Substantia nigra (tissue), 51 donors: ENCODE measurements at places on chromosomes 6 and 20.

DNA sequence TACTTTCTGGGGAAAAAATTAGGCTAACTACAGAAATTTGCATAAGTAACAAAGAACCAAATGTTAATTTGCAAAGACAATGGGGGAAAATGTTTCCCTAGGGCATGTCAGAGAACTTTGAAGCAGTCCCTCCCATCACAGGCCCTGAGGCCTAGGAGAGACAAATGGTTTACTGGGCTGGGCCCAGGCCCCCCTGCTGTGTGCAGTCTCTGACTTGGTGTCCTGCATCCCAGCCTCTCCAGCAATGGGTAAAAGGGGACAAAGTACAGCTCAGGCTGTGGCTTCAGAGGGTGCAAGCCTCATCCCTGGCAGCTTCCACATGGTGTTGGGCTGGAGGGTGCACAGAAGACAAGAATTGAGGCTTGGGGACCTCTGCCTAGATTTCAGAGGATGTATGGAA lies 788.4 kb downstream of the FRK start:
- DNase-seq, result no peak

DNA sequence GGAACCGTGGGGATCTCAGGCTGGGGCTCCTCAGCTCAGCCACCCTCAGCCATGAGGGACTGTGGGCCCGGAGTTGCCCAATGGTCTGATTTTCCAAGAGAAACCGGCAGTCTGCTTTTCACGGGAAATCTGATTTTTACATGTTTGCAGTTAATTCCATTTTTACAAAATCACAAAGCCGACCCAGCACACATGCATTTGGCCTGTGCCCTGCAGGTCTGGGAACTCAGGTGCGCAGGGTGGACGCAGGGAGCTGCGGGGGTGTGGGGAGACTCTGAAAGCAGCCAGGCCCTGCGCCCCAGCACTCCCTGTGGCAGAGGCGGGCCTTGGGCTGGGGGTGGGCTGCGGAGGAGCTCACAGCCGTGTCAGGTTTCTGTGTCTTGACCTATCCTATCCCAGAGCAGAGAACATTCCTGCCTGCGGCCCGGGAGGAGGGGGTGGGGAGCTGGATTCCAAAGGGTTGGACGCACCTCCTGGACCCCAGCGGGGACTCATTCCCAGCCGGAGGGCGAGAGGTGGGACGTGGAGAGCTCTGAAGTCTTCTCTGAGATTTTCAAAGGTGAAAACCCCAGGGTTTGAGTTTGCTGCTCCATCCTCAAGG lies 60.6 kb downstream of the ADNP start:
- no peak for DNase-seq

DNA sequence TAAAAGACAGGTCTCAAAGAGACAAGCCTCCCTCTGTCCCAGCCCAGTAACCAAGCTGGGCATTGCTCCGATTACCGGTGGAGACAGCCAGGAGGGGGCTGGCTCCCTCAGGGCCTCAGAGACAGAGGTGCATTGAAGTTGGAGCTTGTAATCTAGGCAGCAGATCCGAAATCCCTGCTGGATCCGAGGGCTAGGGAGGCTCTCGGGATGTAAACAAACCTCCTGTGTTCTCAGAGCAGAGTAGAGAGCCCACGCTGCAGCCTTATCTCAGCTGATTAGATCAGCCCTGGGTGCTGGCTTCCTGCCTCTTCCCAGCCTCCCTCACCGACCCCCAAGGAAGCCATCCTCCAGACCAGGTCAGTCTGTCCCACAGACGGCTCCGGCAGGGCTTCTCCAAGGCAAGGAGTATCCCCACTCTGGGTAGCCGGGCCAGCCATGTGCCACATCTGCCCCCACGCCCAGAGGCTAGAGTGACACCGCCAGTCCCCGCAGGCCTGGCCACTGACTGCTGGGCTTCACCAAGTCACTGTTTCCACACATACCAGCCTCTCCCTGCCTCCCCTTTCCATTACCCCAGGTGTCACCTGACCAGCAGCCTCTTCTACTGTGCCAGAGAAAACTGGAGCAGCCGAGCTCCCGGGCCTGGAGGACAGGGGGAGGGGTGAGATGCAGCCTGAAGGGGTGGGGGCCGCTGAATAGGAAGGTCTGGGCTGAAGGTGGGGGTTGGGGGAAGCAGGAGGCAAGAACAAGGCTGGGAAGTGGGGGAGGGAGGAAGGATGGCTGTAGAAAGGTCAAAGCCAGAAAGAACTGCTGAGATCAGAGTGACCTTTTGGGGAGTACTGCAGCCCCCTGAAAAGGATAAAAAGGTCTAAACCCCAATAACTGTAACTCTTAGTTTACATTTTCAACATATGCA lies 6.0 kb downstream of the SDC4 start:
- peak; percentile 20 for DNase-seq

DNA sequence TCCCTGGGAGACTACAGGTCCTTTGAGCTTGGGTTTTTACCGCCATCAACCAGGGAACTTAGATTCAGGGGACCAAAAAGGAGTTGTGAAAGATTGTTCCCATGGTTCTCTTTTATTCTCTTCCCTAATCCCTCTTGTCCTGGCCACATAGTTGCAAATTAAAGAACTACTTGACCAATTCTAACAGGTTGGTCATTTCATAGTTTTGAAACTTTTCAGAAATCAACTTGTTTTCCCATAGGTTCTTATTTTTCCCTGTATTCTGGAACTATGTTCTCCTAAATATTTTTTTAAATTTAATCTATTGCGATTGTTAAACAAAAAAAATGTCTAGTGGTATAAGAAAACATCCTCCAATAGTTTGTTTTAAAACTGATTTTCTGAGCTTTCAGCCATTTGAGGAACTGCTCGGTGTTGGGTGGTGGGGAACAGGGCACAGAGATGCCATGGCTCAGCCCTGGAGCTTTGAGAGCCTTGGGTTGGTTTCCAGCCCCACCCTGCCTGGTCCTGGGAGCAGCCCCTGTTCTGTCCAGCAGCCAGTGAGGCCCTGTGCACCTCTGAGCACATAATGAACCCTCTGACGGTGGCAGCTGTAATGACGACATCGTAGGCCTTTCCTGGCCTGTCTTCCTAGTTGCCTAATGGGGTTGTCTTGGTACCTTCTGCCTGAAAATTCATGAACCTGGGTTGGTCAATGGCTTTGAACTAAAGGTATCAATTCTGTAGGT lies 53.5 kb downstream of the TBC1D7 start:
- DNase-seq, result no peak

DNA sequence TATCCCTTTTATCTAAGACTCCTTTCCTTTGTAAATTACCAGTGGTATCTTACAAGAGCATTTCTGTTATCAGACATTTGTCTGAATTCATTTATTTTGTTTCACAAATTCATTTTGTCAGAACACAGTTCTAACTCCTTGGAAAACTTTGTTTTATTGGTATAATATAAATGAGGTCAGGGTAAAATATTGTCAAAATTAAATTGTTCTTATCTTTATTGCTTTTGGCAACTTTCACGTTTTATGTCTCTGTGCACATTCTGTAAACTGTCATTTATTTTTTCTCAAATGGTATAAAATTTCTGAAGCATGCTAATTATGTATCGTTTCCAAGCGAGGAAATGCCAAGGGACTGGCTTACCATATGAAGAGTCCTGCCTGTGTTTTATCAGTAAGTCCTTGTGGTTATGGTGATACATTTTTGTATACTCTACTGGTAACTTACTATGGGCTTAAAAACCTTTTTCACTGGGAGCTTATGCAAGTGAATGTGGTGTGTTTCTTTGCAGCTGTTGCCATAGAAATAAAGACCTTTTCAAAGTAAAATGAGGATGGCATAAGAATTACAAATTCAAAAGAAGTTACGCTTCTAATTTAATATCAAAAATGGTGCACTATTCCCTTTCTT lies 214.2 kb downstream of the COL19A1 start:
- DNase-seq, result no peak
